Putamen (tissue), 1 donor: ENCODE measurements at places on chromosomes 4 and X.

DNA sequence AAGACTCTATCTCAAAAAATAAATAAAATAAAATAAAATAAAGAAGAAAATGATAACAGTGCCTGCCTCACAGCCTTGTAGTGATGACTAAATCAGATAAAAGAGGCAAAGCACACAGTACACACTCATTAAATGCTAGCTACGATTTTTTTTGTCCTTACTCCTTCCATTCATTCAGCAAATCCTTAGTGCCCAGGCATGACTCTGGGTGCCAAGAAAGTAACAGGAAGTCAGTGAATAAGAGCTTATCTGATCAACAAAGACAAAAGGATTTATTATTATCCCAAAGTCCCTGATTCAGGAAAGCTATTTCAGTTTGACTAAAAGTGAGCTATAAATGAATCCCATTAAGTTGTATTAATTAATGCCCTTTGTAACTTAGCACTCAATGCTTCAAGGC, 92.7 kb downstream of the SH3KBP1 start:
- DNase-seq: no peak

GRCh38 chrX:39427906-39428305, 626.6 kb downstream of the MID1IP1 start:
- no peak for DNase-seq

GRCh38 chr4:100164808-100165760, 25.2 kb downstream of the DDIT4L start:
- no peak for DNase-seq

DNA sequence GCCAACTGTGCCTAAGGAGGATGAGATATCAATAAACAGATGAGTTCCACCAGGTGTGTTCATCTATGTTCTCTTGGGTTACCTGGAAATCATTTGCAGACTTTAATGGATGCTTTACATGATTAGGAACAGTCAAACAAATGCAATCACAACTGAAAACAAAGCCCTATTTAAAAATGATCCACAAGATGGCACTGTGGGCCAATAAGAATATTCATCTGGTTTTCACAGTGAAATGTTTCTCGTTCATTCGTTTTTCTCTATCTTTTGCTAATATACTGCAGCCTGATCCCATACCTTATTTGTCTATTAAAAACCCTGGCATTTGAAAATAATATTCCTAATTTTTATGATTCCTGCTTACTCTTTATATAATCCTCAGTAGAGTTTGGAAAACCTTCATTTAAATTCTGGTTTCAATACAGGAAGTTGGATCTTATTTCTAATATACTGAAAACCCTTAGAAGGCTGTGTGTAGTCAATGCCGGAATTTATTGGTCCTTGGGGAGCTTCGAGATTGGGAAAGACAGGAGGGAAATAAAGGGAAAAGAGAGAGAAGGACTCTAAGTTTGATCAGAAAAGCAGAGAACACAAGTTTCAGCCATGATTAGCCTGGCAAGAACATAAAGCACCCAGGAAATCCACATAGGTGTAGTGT, 63.8 kb upstream of the TAPT1 start:
- peak; percentile 44 for DNase-seq

GRCh38 chrX:6813836-6814370, 279.0 kb upstream of the VCX3A start:
- DNase-seq: no peak

DNA sequence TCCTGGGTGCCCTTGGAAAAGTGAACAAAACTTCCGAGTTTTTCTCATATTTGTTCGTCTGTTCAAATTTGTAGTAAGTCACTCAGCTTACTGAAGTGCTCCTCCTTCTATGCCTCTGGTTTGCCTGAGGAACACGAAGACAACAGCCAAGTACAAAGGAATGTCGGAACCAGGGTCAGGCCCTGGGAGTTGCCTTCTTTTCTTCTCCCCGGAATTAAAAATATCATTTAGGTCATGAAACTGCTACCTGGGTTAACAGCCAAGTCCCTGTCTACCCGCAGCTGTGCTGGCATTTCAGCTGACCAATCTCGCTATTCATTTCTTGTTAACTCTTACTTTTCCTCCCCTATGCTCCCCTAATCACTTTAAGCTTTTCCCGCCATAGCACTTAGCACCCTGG, 137.6 kb upstream of the TEX13D start:
- no peak for DNase-seq

DNA sequence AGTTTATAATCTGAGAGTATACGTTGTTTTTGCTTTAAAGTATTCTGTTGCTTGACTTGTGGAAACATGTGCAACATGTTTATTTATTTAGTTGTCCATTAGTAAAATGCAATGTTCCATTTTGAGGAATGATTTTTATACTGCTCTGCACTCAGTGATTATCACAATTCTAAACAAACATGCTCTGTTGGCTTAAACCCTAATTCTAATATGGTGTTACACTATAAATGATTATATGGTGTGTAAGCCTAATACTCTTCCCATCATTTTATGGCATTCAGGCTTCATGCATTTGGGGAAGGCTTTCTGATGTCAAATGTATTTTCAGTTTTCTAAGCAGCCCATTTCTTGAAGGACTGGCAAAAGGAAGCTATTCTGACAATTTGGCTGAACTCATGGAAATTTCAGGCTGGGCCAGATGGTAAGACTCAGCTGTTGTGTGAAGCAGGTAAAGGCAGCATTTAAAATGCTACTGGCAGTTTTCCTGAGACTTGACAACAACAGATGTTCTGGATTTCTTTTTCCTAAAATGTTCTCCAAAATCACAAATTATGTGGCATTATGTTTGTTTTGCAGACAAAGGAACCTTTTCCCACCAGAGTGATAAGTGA, 336.7 kb upstream of the GNPDA2 start:
- DNase-seq: no peak

DNA sequence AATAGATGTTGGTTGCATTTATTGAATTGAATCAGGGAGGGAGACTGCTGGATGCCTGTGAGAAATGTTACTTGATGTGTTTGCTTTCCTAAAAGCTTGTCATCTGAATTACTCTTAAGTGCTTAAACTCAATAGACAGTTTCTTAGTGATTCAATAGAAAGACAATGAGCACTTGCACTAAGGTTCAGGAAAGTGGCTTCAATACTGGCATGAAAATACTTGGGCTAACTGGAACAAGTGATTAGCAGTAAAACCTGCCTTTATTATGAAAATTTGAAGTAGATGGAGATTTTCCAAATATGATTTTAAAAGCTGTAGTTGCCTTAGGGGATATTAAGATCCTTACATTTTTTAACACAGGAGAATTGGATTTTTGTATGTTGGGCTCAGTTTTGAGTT, 123.3 kb downstream of the RNF150 start:
- DNase-seq: no peak

DNA sequence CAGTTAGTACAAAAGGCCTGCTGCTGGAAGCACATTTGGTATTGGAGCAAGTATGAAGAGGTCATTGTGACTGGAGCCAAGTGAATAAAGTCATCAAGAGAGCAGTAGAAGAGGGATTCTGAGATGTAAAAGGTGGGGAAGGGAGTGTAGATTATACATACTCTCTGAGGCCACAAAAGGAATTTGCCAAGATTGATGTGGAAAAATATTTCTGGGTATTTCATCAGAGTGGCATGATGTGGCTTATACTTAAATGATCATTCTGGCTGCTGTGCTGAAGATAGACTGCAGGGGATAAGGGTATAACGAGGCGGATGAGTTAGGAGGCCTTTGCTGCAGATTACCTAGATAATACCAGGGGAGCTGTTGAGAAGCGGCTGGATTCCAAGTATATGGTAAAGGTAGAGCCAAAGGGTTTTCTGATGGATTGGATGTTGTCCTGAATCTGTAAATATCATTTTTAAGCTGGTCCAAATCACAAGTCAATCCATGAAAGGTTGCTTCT, 231.8 kb upstream of the AGA start:
- no peak for DNase-seq

DNA sequence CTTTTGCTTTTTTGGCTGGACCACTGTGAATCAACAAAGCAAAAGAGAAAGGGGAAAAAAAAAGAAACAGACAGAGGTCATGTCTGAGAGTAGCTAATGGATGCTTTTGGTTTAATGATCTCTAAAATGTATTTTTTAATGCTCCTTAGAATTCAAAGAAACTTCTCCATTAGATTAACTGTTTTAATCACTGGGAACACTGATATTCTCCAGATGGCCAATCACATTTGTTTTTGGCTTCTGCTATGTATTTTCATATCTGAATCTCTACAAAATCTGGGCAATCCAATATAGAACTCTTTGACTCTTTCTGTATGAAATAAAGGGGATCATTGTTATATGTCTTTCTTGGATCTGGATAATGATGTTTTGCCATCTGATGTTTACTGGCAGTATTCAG, 278.2 kb downstream of the ADGRL3 start:
- DNase-seq: no peak

- no peak for DNase-seq
Measured at GRCh38 chrX:134747006-134747405, 88.7 kb upstream of the PLAC1 start.

- no peak for DNase-seq
Measured at GRCh38 chrX:55167124-55167803, 52.9 kb upstream of the PAGE5 start.
